Memory B cell (primary cell): ENCODE measurements at places on chromosomes 6 and 20.

DNA sequence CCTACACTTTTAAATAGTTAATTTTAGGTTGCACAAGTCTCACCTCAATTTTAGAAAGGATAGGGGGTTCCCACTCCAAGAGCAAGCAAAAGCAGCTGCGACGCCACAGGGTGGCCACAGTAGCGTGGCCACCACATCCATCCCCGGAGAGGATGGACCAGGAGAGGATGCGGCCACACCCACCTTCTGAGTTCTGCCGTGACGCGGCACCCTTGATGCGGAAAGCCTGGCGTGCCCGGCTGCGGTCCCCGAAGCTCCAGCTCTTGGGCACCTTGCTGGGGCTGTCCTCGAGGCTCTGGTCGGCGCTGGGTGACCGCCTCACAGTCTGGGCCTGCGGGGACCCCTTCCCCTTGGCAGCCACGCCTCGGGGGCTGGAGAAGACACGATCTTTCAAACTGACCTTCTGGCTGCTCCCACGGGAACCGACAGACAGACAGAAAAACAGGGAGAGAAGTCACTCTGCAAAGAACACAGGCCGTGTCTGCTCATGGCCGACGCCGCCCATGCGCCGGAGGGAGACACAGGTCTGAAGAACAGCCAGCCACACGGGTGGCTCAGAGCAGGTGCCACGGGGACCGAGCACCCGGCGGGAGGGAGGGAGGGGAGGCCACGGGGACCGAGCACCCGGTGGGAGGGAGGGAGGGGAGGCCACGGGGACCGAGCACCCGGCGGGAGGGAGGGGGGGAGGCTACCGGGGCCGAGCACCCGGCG lies 53.7 kb upstream of the CHRNA4 start:
- no peak for DNase-seq

- DNase-seq, result no peak
Observed at GRCh38 chr20:58173091-58173490, 55.4 kb downstream of the ANKRD60 start.

DNA sequence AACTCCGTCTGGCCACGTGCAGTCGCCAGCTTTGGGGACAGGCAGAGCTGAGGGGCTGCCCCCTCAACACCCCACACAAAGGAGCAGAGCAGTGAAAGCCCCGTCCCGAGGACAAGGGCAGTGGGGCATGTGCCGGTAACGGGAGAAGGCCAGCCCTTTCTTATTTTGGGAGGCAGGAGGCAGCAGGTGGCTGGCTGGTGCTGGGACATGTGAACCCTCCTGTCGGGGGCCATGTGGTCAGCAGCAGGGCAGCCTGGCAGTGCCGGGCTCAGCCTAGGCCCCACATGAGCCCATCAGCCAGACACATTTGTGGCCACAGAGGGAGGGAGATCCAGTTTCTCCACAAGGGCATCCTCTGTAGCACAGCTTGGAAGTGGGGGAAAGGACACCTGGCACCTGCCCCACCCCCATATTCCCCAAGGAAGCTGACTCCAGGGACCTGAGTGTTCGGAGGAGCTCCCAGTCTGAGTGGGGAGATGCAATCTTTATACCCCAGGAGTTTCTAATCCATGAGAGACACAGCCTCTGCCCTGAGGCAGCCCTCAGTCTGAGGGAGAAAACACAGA lies 137.6 kb downstream of the MRPL14 start:
- no peak for DNase-seq

- DNase-seq, result no peak
Observed at GRCh38 chr20:57482148-57482547, 42.8 kb downstream of the CTCFL start.

DNA sequence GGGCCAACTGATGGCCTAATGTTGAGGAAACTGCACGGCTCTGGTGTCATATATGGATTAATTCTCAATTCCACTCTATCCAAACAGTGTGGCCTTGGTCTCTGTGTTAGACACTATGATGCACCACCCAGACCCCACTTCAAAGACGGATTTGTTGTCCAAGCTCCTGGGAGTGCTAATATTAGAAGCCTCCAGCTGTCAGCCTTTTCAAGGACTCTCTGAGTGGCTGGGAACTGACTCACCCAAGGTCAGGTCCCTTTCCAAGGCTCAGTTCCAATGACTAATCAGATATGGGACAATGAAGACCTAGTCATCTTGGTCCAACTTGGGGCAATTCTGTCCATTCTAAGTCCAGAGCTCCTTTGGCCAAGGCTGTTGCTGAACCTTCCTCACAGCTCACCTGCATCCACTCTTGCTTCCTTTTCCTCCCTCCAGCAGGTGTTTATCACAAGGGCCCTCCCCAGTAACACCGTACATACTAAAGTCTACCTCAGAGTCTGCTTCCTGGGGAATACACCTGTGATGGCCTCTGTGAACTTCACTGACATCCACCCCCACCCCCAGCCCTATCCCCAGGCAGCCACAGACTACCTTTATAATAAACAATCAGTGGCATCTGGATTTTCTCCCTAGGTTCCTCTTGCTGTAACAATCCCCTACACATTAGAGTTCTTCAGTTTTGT lies 7.2 kb upstream of the IL20RA start:
- no peak for DNase-seq
